ENCODE measurements at places on chromosomes 1 and 21.
A peak's percentile ranks its signal among the peaks of the same experiment; 100 is the strongest.

DNA sequence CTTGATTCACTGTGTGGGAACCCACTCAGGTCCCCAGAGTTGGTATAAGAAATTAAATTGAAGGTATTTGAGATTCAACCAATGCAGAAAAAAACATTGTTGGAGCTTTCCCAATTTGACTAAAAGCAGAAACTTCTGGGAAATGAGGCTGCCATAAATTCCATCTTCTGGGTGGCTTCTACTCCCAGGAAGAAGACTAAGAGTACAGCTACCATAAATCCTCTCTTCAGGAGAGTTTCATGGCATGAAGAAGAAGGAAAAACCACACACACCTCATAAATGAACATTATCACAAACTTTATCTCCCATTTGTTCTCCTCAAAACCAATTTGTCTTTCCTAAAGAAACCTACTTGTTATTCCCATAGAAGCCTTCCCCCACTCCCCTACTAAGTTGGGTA lies 283.9 kb downstream of the DPYD start:
- no peak for DNase-seq

DNA sequence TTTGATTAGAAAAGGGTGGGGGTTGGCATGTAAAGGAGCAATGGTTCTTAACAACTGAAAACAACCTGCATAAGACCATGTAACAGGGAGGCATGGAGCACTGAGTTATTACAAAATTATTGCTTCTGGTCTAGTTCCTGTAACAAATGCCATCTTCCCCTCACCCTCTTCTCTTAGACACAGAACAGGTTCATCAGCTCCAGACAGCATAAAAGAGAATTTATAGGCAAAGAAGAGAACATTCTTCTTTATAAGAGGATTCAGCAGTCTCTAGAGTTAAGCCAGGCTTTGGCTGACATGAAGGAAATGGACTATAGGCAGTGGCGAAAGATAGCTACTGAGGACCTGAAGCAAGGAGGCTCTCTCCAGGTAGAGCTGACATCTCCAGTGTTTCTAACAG lies 38.9 kb downstream of the RGSL1 start:
- DNase-seq: no peak

GRCh38 chr1:21267191-21268077 lies 22.8 kb downstream of the ECE1 start:
- DNase-seq: no peak

DNA sequence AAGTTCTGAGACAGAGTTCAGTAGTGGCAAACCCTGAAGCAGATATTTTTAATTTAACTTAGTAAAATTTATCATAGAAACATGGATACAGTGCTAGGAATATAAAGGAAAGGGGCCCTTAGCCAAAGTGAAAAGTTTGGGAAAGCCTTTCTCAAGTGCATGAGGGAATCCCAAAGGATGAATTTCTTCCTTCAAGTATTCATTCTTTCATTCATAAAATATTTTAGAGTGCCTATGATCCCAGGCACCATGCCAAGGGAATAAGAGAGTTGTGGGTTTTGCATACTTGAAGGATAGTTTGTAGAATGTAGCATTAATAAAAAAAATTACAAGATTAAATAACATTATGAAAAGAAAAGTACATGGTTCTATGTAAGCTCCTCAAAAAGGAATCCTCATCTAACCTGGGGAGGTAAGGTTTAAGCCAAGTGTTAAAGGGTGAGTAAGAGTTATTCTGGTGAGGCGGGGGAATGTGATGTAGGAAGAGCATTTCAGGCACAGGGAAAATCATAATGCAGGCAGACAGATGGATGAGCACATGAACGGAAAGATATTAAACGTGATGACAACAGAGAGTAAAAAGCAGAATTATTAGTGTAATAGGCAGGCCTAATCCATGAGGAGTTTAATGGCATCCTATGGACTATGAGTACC lies 40.4 kb upstream of the NTNG1 start:
- DNase-seq: no peak

DNA sequence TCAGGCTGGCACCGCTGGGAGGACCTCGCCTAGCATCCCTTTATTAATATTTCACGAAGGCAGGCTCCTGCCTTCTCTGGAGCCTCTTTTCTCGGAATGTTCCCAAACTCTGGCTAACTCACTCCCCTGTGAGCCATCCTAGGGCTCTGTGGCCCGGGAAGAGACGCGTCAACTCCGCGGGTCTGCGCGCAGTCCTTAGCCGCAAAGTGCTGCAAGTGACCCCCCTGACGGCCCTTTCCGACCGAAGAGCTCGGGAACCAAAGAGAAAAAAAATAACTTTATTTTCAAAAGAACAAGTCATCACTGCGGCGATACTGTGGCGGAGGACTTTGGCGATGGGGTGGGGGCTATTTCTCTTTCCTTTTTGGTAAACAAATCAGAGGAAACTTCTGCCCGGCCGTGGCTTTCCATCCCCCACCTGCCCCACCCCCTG lies 14.6 kb downstream of the NR5A2 start:
- no peak for DNase-seq

DNA sequence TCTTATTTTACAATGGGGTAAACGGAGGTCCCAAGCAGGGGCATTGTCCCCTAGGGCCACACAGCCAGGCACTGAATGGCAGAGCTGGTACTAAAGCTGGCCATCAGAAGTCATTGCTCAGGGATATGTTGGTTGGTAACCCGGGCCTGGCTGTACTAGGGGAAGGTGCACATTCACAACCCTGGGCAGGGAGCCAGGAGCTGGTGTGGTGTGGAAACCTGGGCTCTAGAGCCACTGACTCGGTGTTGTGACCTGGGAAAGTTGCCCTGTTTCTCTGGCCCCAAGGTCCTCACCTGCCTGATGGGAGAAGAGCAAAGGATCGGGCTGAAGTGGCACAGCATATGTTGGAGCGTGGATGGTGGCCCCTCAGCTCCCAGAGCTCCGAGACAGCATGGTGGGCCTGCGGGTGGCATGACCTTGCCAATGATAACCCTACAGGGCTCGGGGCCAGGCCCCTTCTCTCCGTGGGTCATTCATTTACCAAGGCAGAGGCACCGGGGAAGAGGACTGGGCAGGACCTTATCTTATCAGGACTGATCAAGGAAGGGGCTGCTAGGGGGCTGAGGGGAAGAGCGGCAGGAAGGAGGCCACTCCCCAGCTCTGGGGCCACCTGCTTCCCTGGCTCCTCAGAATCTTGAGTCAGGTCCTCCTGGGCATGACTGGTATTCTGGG lies 274.1 kb downstream of the TRABD2B start:
- no peak for DNase-seq

DNA sequence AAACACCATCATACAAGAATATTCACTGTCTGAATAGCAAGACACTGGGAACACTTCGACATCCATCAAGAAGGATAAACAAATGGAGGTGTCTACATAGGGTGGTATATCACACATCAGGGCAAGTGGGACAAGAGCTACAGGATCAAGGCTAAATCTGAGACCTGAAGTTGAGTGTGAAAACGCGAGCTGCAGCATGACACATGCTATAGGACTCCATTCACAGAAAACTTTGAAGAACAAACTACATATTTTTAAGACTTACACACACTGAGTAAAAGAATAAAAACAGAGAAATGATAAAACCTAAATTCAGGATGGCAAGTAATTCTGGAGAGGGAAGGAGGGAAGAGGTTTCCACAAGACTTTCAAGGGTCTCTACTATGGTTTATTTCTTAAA lies 2.1 kb downstream of the TTC39A start:
- DNase-seq: no peak

GRCh38 chr1:216778737-216779136 lies 55.5 kb upstream of the ESRRG start:
- DNase-seq: no peak

DNA sequence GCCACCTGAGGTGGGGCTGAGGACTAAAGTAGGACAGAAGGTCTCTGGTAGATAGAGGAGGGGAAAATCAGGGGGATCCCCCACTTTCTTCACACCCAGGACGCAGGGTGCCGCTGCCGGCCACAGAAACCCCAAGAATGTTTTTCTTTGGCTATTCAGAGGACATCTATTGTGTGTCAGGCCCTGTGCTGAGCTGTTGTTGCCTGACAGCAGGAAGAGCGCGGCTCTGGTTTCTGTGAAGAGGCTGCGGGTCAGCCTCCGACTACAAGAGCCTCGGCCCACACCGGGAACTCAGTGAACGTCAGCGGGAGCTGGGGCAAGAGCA lies 407 bp upstream of the PIGV start:
- no peak for DNase-seq

DNA sequence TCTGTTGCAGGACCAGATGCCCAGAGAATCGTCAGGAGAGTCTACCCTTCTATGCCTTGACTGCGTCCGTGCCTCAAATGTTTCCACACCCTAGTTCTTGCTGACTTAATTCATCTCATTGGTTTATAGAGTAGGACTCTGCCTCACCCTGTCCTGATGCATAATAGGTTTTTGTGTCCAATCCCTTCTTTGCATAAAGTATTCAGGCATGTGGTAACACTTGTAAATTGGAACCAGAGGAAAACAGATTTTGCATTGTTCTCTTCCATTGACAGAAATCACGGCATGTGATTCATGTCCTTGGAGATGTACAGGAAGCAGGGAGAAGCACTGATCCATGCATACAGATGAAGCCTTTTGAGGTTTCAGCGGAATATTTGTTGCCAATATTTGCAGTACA lies 29.5 kb downstream of the PLPPR5 start:
- no peak for DNase-seq

- DNase-seq: no peak
Observed at GRCh38 chr1:15158506-15159165, 5.1 kb downstream of the TMEM51 start.

- no peak for DNase-seq
Observed at GRCh38 chr1:58664881-58665280, 35.0 kb downstream of the MYSM1 start.

DNA sequence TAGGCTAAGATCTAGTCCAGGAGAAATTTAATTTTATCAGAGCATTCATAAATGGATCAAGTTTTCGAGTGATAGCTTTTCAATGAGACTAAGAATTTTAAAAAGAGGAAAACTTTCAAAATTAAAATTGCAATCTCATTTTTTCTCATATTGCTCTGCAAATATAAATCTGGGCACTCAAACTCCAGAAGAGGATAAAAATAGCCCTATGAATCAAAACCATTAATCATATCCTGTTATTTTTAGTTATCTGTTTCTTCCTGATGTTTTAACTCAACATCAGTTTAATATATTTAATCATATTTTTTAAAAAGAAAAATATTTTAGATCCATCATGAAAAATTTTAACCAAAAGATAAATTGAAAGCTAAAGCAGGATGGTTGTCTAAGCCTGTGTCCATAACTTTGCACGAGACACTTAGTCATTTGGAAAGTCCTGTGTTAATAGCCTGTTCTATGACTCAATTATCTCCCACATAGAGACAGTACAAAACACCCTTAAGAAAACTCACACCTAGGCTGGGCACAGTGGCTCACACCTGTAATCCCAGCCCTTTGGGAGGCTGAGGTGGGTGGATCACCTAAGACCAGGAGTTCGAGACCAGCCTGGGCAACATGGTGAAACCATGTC lies 17.1 kb upstream of the PRRC2C start:
- DNase-seq: no peak

- DNase-seq: no peak
Observed at GRCh38 chr1:186301448-186301847, 73.6 kb downstream of the TPR start.

GRCh38 chr1:33370301-33370700 lies 49.4 kb upstream of the A3GALT2 start:
- no peak for DNase-seq

DNA sequence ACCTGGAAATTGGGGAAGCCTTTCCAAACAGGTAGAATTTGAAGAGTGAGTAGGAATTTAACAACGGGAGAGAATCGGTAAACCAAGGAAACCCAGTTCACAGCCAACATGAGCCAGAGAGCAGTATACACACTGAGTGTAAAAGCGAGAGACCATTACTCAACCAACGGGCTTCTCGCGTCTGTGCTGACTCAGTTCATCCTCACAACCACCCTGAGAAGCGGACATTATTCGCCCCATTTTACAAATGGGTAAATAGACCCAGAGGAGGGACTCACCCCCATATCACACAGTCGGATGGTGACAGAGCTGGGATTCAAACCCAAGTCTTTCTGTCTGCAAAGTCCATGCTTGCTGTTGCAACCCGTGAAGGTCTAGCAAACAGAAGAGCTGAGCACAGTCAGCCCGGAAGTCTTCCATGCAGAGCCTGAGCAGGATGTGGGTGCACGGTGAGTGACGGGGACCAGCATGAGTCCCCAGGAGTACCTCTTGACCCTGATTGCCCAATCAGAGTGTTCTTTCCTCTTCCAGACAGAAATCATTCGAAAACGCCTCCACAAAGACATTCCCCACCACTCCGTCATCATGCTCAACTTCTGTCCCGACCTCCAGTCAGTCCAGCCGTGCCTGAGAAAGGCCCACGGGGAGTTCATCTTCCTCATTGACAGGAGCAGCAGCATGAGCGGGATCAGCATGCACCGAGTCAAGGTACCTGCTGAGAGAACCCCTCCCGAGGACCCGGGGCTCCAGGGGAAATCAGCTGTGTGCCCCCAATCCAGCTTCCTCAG lies 32.3 kb downstream of the VWA5B1 start:
- DNase-seq: peak; percentile 32

- DNase-seq: peak; percentile 23
Observed at GRCh38 chr21:34510148-34511142, 1.6 kb downstream of the KCNE1 start.

GRCh38 chr1:17929224-17929623 lies 174.1 kb downstream of the ACTL8 start:
- DNase-seq: no peak

DNA sequence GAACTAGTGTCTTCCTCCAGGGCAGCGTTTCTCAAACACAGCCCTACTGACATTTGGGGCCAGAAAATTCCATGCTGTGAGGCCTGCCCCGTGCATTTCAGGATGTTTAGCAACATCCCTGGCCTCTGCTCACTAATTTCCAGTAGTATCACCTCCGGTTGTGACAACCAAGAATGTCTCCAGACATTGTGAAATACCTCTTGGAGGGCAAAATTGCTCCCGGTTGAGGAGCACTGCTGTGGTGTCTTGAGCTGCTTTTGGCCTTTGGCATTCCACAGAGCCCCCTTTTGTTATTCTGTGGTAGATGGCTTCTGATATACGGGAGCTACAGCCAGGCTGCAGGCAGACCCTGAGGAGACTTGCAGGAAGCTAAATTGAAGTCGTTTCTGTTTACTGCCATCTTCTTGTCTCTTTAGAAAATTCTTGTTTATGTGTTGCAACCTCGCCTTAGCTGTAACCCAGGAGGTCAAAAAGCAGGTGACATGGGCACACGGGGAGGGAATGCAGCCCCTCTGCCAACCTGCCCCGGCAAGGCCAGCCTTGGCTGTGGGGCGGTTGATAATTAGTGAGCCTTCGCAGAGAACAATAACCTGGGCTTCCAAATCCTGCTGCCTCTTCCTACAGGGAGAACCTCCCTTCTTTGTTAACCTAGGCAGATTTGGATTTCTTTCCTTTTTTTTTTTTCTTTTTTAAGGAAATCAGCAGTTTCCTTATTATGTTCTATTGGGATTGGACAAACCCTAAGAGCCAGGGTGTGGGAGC lies 74.7 kb upstream of the AKT3 start:
- DNase-seq: no peak

All from activated T-cell treated with anti-CD3 and anti-CD28 coated beads, Interleukin-2, amount 50 U/mL, for 1 hour (primary cell).